ENCODE measurements at places on chromosomes 2 and 18. TPM values are rescaled to one million over a fixed set of nuclear protein-coding genes. Genes with fewer than 3 reads are reported as not detected.

The DYNAP gene
- not detected for total RNA-seq

The CLEC4F gene
- total RNA-seq = 23.5 TPM

The GKN1 gene
- total RNA-seq = not detected

The CBLN2 gene
- not detected for total RNA-seq

The TTC32 gene
- total RNA-seq = 17.8 TPM

The MROH2A gene
- not detected for total RNA-seq

The IL1R2 gene
- total RNA-seq = not detected

The LDLRAD4 gene
- 19.5 TPM for total RNA-seq

The CKAP2L gene
- total RNA-seq = 45.7 TPM

The SPP2 gene
- not detected for total RNA-seq

The DPP10 gene
- total RNA-seq = not detected

The PROM2 gene
- 1.1 TPM for total RNA-seq

The EGR4 gene
- not detected for total RNA-seq

The NDC80 gene
- total RNA-seq = 52.3 TPM

The RNASEH1 gene
- 47.2 TPM for total RNA-seq

The TEX44 gene
- not detected for total RNA-seq

The LRP2 gene
- 0.05 TPM for total RNA-seq

The HOXD4 gene
- not detected for total RNA-seq

The GCA gene
- total RNA-seq = 3.4 TPM

The RSAD2 gene
- 2.2 TPM for total RNA-seq

The BOLL gene
- not detected for total RNA-seq

The TRIP12 gene
- 350 TPM for total RNA-seq

The LCLAT1 gene
- 33.1 TPM for total RNA-seq

The FTCDNL1 gene
- 2.2 TPM for total RNA-seq

The IMPACT gene
- 6.0 TPM for total RNA-seq

The TRAPPC8 gene
- 49.4 TPM for total RNA-seq

The COLEC12 gene
- not detected for total RNA-seq

The RBMS1 gene
- 86.1 TPM for total RNA-seq

The IL36B gene
- total RNA-seq = not detected

The SNED1 gene
- 0.14 TPM for total RNA-seq

The NYAP2 gene
- total RNA-seq = not detected

The SOX11 gene
- total RNA-seq = not detected

All from natural killer cell treated with Interleukin-12 subunit alpha and Interleukin-12 subunit beta and Interleukin-15 and Interleukin-18, amount 100 ng/mL, for 72 hours (primary cell).